ENCODE measurements at places on chromosomes 12 and 14.

- DNase-seq = no peak
These were observed 249.2 kb upstream of the BTG1 start for GRCh38 chr12:92394895-92395294.

DNA sequence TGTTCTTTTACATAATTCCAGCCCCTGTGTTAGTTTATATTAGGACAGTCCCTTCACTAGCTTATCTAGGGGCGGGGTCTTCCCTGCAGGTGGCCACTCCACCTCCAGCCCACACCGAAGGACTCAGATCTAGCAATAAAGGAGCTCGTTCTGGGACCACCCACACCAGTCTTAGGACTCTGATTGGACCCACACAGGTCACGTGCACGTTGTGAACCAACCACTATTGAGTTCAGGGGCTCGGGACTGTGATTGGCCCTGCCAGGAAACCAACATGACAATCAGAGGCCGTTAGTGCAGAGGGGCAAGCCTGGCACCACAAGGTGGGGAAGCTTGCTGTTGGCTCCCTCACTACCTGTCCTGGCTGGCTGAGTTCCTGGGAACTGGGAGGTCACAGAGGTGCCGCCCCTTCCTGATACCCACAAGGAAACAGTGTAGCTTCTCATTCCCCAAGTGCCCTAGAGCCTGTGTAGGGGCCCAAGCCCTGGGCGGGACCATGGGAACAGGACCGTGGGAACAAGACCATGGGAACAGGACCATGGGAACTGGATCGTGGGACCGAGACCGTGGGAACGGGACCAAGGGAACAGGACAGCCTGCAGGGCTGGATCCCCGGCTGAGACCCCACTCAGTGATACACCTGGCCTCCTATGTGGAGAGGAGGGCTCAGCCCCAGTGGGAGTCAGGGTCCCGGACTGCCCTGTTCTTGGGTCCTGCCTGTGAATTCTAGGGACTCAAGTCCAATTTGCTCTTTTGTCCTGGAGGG is 297.8 kb downstream of the ADGRD1 start:
- no peak for DNase-seq

- DNase-seq = no peak
These were observed 226.0 kb upstream of the PWP1 start for GRCh38 chr12:107459641-107460040.

DNA sequence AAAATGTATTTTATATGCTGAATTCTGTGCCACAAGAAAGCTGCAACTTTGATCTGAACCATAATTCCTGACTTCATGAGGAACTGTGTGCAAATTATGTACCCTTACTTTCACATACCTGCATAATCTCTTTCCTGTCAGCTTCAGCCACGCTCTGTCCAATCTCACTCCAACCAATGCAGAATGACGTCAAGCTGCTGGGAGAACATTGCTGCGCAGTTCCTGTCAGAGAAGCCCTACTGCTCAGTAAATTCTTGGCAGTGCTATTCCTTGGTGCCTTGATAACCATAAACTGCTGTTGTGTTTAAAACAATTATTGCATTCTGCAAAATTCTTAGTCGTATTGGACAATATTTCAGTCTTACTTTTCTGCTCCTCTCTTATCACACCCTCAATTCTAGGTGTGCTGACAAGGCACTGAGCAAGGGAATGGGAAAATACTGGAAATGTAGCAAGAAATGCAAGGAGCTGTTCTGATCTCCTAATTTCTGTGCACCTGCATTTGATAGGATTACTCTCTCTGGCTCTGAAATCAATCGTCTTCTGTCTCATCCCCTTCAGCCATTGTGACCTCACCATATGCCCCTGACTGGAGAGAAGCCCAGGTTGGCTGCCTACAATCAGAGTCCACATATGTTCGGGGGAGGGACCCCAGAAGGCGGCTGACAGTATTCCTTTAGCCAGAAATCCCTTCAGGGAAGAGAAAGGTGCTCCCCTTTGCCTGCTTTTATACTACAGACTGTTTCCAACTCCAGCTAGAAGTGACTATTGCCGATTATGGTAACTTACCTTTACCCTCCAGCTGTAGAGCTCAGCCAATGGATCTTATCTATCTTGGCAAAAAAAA is 274.9 kb upstream of the NOVA1 start:
- DNase-seq = no peak

DNA sequence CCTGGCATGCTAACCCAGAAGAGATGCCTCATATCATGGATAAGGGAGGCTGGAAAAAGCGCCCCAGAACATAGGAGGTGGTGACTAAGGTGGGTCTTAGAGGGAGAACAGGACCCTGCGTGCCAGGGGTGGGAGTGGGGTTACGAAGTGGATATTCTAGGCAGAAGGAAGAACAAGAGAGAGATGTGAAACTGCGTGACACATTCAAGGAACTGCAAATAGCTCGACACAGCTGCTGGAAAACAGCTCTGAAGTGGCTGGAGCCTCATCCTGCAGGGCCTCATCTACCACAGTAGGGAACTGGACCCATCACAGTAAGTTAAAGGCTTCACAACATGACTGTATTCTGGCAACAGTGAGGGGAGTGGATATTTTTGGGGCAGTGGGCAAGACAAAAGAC is 61.1 kb downstream of the RNF34 start:
- no peak for DNase-seq

- DNase-seq = no peak
These were observed 275.2 kb downstream of the DACT1 start for GRCh38 chr14:58912799-58913432.

- DNase-seq = no peak
These were observed 251.1 kb downstream of the NAV3 start for GRCh38 chr12:78081590-78082314.

DNA sequence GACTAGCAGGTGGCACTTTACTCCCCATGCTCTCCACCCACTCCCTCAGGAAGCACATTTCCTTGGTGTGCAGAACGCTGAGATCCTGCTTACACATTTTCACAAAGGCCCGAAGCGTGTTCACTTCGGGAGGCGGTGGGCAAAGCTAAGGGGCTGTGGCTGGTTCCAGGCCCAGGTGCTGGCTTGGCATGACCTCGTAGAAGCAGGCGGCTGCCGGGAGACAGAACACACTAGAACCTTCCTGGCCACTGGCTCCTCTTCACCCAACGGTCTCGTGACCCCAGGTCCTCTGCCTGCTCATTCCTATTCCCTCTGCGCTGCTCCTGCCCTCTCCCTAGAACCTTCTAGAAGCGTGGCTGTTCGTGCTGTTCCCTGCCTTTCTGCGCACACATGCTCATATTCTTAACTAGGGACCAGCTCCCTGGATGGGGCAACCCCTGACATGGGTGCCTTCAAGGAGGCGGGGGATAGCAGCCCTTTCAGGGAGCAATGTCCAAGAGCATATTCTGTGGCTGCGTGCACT is 43.3 kb downstream of the ATP23 start:
- no peak for DNase-seq

- DNase-seq = no peak
These were observed 37.4 kb downstream of the GNPTAB start for GRCh38 chr12:101793401-101793800.

DNA sequence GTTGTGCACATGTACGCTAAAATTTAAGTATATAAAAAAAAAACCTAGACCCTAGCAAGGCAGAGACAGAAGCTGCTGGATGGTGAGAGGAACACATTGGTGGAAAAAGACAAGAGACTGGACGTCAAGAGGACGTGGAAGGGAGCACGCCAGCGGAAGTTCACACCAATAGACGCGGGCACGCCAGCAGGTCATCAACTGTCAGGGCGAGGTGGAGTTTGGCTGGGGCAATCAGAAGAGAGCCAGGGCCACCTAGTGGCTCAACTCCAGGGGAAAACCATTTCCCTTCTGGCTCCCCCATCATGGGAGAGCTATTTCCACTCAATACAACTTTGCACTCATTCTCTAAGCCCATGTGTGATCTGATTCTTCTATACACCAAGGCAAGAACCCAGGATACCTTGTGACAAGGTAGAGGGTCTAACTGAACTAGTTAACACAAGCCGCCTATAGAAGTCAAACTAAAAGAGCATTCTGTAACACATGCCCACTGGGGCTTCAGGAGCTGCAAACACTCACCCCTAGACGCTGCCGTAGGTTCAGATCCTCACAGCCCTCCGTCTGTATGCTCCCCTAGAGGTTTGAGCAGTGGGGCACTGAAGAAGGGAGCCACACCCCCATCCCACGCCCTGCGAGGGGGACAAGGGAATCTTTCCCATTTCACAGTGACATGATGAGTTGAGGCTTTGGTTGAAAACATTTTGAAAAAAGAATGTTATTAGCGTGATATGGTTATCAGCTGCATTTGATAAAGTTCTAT is 702.7 kb downstream of the TMTC2 start:
- no peak for DNase-seq

DNA sequence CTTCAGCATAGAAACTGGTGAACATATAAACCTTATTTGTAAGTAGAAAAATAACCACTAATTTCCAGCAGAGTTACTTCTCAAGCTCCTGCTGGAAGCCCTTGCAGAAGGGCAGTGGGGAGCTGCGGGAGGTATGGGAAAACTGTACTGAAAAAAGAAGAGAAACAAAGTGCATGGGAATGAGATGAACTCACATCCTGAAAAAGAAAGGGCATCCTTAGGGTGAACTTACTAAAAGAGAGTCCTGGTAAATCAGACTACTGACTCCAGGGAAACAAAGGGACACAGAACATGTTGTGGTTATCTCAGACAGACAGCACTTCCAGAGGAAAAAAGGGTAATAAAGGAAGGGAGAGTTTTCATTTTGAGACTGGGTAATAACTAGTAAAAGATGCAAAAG is 515.1 kb downstream of the RPL10L start:
- DNase-seq = no peak

- DNase-seq = no peak
These were observed 109.1 kb downstream of the VCPKMT start for GRCh38 chr14:50007123-50007903.
